Thoracic aorta (tissue), 2 donors: ENCODE measurements at places on chromosomes 5 and 9. TPM values are rescaled to one million over a fixed set of nuclear protein-coding genes. Genes with fewer than 3 reads are reported as not detected.

GRCh38 chr9:78072586-78073199, 41.1 kb upstream of the GNAQ start:
- no peak for DNase-seq

GRCh38 chr5:63962279-63962678, at the start of gene HTR1A:
Gene HTR1A, minus strand, starts transcription at chr5:63962445. Its CDS starts 726 bp downstream, at chr5:63961719.
- no peak for DNase-seq

GRCh38 chr5:128441941-128442350, 96.1 kb downstream of the FBN2 start:
- no peak for DNase-seq

DNA sequence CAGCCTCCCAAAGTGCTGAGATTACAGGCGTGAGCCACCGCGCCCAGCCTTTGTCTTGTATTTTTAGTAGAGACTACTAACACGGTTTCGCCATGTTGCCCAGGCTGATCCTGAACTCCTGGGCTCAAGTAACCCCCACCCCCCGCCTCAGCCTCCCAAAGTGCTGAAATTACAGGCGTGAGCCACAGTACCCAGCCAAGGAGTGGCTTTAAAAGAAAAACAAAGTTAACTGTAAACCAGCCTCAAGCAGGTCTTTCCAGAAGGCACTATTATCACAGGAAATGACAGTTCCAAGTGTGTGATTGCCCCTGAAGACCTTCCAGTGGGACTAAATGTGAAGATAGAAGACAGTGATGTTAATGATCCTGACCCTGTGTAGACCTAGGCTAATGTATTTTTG, 31.1 kb downstream of the SIL1 start:
- no peak for DNase-seq

GRCh38 chr5:60701321-60701968, 1.5 kb upstream of the DEPDC1B start:
- no peak for DNase-seq

GRCh38 chr5:112228667-112229066, 190.4 kb downstream of the EPB41L4A start:
- peak; percentile 16 for DNase-seq

GRCh38 chr5:155010881-155011280, 2.7 kb upstream of the KIF4B start:
- no peak for DNase-seq

DNA sequence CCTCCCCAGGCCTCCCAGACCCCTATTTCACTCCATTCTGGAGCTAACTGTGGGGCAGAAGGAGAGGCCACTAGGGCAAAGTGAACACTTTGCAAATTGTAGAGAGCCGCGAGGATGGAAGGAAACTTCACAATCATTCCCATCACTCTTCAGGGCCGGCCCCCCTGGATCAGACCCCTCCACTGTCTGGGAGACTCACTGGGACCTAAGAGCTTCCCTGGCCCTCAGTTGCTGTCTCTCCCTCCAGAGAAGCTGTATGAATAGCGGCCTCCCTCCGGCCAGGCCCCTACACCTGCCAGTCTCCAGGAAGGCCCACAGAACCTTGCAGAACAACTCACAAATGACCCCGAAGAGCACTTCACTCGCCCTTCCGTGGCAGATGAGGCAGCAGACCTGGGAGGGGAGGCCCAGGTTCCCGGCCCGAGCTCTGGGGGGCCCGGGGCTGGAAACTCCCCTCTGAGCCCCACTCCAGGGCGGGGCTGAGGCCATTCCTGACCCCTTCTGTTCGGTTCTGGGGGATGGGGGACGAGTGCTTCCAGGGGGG, 141.9 kb upstream of the IER5L start:
- DNase-seq: no peak

GRCh38 chr9:36748322-36748899, 175.7 kb downstream of the MELK start:
- no peak for DNase-seq

DNA sequence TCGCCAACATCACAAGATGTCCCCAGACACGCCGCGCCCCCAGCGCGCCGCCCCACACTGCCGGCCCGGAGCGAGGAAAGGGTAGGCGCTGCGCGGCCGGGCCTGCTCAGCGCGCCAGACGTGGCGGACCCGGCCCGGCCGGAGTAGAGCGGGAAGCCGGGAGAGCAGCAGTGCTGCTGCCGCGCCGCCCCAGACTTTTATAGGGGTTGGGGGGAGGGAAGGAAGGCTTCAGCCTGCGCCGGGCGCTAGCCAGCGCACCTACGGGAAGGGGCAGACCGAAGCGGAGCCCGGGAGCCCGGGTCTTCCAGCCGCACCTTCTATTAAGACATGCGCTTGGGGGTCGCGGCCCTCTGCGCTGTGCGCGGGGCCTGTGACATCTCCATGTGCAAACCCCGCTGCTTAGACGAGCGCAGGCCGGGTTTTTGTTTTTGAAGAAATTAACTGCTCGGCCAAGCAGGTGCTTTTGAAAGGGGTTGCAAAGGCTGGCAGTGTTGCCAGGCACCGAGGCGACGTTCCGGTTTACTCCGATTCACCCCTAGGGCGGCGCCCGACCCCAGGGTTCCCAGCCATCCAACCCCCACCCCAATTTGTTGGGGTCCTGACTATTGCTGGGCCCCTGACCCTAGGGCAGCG, 353 bp upstream of the PAX5 start:
- no peak for DNase-seq

- DNase-seq: no peak
These were observed 19.9 kb upstream of the SVEP1 start for GRCh38 chr9:110599468-110599867.

DNA sequence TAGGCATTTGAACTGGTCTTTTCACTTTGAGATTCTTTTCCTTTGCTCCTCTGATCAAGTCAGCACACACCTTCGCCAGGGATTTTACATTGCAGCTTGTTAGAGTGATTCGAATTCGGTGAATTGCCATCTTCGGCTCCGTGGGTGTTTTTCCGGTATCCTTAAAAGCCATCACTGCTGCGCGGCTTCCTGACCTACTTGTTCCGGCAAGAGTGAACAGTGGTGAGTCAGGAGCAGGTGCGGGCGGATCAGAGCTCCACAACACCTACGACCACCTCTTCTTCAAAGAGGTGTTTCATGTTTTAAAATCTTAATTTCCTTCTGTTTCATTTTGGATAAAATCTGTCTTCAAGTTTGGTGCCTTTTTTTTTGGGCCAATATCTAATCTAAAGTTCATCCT, 134.6 kb downstream of the TMC1 start:
- no peak for DNase-seq

DNA sequence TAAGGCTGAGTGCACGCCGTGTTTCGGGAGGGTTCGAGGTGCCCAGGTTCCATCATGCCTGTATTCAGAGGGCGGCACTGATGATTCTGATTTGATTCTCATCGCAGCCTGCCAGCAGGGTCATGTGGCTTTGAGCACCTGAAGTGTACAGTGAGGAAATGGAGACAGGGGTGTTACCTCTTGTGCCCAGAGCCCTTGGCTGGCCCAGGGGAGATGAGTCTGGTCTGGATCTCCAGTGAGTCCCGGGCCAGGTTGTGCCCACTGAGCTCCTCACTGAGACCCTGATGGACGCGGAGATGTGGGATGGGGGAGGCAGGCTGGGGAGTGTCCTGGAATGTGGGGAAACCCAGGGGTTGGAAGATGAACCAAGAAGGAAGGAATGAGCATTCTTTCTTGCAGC, 54.7 kb downstream of the GADD45G start:
- no peak for DNase-seq

GRCh38 chr5:3217114-3217513, 378.5 kb upstream of the IRX1 start:
- DNase-seq: no peak

The CA9 gene
- total RNA-seq: 10.7 TPM

The RNF180 gene
- 46.6 TPM for total RNA-seq
